Right kidney (tissue), 9 donors: ENCODE measurements at places on chromosomes 3 and 15.

DNA sequence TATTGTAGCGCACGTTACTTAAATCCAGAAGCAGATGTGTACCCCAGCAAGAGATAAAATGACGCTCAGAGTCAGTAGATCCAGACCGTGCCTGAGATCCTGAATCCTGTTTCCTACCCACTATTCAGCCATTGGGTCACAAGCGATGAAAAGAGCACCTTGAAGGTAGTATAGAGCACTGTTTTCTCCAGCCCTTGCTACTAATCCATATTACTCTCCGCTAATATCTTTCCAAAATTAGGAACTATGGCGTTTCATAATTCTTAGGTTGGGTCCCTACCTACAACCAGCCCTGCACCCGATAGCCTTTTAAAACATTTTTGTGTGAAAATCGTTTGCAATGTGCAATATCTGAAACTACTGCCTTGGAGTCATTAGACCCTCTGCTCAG, 596 bp downstream of the BTD start:
- no peak for DNase-seq

GRCh38 chr15:82146990-82147461, 101.2 kb upstream of the MEX3B start:
- DNase-seq = no peak

DNA sequence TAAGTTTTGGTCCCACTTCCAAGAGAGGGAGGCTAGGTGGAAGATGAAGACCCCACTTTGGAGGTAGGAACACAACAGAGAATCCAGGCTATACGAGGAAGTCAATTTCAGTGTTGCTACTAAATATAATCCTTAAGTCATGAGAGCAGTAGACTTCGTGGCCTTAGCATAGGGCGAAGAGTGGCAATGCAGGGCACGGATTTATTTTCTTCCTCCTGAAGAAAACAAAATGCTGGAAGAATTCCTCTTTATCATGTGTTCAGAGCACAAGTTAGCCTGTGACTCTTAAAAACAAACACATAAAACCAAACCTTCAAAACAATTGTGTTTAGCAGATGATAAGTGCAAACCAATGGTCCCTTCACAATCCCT, 19.4 kb downstream of the BCL2L10 start:
- DNase-seq = no peak

DNA sequence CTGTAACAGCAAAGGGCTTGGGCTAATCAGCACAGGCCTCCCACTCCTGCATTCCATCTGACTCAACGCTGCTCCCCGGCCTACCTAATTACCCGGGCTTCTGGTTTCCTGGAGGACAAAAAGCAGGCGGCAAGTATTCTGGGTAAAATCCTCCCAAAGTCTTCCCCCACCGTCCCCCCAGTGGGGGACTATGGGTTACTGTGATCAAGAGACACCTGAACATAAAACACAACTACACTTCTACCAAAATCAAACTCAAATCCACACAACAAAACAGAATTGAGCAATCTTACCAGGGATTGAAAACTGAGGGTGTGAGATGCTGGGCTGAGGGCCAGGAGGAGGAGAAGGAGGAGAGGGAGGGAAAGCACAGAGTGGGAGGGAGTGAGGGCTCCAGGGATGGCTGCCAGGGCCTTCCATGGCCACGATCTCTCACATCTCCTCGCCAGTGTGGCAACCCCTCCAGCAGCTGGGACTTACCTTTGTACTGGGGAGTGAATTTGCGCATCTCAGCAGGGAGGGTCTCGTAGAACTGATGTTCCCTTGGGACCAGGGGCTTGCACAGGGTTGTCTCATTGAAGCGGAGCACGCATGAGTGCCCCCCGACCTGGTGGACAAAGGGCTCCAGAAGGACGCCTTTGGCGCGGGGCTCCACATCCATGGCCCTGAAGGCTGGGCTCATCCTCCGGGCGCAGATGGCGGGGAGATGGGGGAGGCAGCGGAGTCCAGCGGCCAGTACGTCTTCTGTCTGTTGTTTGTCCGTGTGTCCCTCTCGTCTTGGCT, 9.1 kb upstream of the NCKIPSD start:
- DNase-seq = no peak
